A549 treated with GW870086 at 1 μM for 4 hours (cell line): ENCODE measurements at places on chromosomes 11 and 22. TPM values are rescaled to one million over a fixed set of nuclear protein-coding genes. Genes with fewer than 3 reads are reported as not detected.

The ALDH3B1 gene
- total RNA-seq, result 115 to 137 TPM (median 130 TPM) in 5 replicates

The MS4A3 gene
- total RNA-seq, result not detected in 5 replicates

The MISFA gene
- total RNA-seq, result 1.9 to 2.7 TPM (median 2.2 TPM) in 5 replicates

The KRTAP5-5 gene
- total RNA-seq, result not detected in 5 replicates

The SGSM1 gene
- 0.15 to 0.96 TPM (median 0.53 TPM) in 5 replicates for total RNA-seq

The OTOG gene
- not detected in 5 replicates for total RNA-seq

The OR8D4 gene
- not detected in 5 replicates for total RNA-seq

The DDIAS gene
- total RNA-seq, result 13.3 to 17.4 TPM (median 16.5 TPM) in 5 replicates

The HBB gene
- not detected in 5 replicates for total RNA-seq

The KCNQ1 gene
- total RNA-seq, result 0.31 to 0.81 TPM (median 0.43 TPM) in 5 replicates

The TRIM21 gene
- total RNA-seq, result 18.5 to 23.1 TPM (median 20.9 TPM) in 5 replicates

The RASGRP2 gene
- total RNA-seq, result 1.1 to 2.6 TPM (median 1.4 TPM) in 5 replicates

The TSSK2 gene
- not detected in 5 replicates for total RNA-seq

The ADAMTS15 gene
- 5.1 to 8.5 TPM (median 7.0 TPM) in 5 replicates for total RNA-seq

The KRTAP5-8 gene
- total RNA-seq, result not detected in 5 replicates

The BCO2 gene
- 0.53 to 1.0 TPM (median 0.77 TPM) in 5 replicates for total RNA-seq

The DRD2 gene
- total RNA-seq, result not detected in 5 replicates

The PVALB gene
- not detected in 5 replicates for total RNA-seq

The APOL4 gene
- total RNA-seq, result 0.10 TPM in 1 of 5 replicates, not detected in the others

The MICAL3 gene
- 27.2 to 49.9 TPM (median 41.9 TPM) in 5 replicates for total RNA-seq

The CD3D gene
- total RNA-seq, result not detected in 5 replicates

The TSPAN18 gene
- 1.9 to 3.5 TPM (median 2.4 TPM) in 5 replicates for total RNA-seq

The PARVG gene
- not detected in 5 replicates for total RNA-seq

The RRP8 gene
- 25.1 to 32.0 TPM (median 29.4 TPM) in 5 replicates for total RNA-seq

The CAVIN3 gene
- total RNA-seq, result 24.5 to 34.6 TPM (median 27.8 TPM) in 5 replicates

The DDI1 gene
- not detected in 5 replicates for total RNA-seq

The OR52H1 gene
- not detected in 5 replicates for total RNA-seq

The GPHA2 gene
- not detected in 5 replicates for total RNA-seq

The RGL4 gene
- not detected in 5 replicates for total RNA-seq

The LYVE1 gene
- 0.27 to 0.84 TPM (median 0.51 TPM) in 5 replicates for total RNA-seq

The OR8D1 gene
- total RNA-seq, result not detected in 5 replicates

The TNNI2 gene
- total RNA-seq, result 0.39 TPM in 1 of 5 replicates, not detected in the others

The DERL3 gene
- total RNA-seq, result 0.23 to 0.60 TPM (median 0.38 TPM) in 5 replicates

The EIF4G2 gene
- 493 to 788 TPM (median 585 TPM) in 5 replicates for total RNA-seq

The KDM4E gene
- not detected in 5 replicates for total RNA-seq
